Suppressor macrophage (primary cell): ENCODE measurements at places on chromosomes 7 and 10.

GRCh38 chr7:137873979-137874777 lies 27.4 kb upstream of the DGKI start:
- DNase-seq: peak; percentile 22

- peak; percentile 17 for DNase-seq
These were observed 202.1 kb downstream of the PRPF18 start for GRCh38 chr10:13788711-13789447.

GRCh38 chr10:5583525-5584175 lies 58.9 kb downstream of the CALML3 start:
- DNase-seq: no peak

GRCh38 chr10:132141526-132142395 lies 45.0 kb upstream of the DPYSL4 start:
- DNase-seq: no peak

DNA sequence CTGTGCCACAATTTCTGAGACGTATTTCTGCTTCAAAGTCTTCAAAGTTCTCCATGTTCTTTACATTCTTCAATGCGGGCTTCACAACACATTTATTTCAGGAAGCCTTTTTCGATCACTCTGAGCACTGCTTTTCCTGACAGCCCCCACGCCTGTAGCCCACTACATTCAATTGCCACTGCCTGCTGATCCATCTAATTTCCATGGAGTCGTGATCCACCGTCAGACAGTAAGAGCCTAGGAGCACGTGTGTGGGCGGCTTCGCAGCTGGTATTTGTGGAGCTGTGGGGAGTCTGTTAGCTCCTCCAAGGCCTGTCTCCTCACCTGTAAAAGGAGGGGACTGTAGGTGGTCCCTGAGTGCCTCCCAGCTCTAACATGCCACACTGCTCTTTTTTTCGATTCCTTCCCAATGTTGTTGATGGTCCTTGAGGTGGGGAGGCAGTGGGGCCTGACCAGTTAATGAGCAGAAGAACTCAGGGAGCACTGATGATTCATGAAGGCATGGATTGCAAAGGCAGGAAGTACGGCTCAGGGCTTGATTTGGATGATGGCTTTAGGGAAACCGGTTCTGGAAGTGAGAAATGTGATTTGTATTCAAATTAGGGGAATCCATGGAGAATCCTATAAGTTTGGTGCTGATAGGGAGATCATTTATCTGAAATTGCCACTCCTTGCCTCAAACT lies 401.1 kb upstream of the PODXL start:
- no peak for DNase-seq

DNA sequence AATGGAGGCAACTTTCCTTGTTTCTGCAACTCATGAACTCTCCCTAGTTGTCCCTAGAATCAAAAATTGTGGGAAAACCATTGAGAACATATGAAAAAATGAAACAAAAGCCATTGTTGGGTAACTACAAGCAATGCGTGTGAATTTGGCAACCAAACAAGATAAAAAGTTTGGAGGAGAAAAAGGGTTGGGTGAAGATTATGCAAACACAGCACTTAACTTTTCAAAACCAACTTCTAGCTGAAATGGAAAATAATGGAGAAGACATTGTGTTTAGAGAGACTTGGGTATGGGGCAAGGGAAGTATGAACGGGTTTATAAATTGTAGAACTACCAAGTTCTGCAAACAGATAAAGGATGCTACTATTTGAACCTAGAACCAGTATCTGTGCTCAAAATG lies 89.0 kb upstream of the SVIL start:
- no peak for DNase-seq

GRCh38 chr7:118878336-118878735 lies 653.8 kb downstream of the ANKRD7 start:
- DNase-seq: no peak

DNA sequence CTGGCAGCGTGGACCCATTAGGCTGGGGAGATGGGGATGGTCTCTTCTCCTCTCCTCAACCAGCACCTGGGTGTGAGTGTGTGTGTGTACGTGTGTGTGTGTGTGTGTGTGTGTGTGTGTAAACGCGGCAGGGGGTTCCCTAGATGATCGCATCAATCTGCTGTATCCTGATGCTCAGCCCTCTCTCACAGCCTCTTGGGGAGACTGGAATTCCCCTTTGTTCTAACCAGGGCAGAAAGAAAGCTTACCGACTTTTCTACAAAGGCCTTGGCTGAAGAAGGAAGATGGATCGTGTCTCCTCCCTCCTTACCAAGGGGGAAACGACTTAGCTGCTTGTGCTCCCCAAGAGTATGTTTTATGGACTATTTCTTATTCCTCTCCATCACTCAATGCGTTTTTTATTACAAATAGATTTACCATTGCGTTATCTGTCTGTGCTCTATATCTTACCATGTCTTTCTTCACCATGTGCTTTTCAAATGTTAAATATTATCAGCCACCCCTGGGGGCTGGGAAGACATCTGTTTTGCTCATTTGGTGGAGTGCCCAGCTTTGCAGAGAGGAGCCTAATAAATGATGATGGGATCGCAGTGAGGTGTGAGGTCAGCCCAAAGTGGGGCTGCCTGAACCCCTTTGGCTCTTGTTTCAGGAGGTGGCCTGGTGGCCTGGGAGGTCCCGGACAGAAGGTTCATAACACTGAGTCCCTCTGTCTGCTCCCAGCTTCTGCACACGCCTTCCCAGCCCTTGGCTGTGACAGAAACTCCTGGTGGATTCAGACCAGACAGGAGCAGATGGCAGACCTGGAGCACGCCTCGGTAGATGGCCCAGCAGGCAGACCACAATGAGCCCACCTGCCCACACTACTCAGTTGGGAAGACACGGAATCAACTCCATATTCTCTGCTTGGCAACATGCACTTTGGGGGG lies 262.0 kb downstream of the PRPF18 start:
- no peak for DNase-seq

GRCh38 chr10:61882621-61883370 lies 18.7 kb upstream of the ARID5B start:
- no peak for DNase-seq

DNA sequence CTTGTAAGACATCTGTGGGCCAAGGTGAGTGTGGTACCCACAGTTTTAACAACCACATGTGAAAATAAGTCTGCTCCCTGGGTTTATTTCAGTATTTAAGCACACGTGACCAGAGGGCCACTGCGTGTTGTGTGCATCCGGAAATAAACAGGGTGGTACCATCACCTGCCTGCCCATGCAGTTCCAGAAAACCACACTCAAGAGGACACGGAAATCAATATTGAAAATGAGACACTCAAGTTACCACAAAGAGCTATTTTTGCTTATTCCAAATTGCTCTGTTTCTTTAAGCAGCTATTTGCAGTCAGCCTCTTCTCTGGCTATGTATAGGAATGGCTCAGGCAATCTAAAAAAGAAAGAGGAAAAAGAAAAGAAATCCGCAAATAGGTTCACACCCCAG lies 71.8 kb upstream of the LOXL4 start:
- DNase-seq: no peak

DNA sequence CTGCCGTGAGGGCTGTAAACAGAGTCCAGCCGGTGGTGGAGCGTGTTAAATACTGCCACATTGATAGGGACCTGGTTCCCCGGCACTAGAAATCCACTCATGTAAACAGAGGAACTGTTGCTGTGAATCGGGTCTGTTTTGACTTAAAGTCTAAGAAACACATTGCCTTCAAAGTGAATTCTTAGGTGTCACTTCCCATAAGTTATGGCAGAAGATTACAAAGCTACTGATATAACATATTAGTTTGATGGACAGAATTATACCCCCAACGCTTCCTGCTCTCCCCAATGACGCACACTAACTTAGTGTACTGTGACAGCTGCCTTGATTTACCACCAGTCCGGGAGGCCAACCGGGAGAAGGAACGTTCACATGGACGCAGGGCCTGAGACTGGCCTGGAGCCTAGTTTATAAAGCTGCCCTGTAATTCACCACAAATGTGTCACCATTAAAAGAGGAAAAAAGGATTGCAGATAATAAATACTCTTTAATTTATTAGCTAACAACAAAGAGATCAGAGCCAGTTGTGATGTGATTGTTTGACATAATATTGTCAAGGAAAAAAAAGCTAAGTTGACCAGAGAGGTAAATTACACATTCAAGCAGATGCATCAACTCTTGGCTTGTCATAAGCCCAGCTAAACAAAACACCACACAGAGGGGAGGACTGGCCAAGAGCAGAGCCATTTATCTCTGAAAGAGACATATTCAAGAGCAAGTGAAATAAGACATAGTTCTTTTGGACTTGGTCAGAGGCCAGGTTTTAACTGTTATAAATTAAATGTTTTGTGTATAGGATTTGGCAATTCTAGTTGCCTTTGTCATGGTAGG lies 820.6 kb downstream of the LRMDA start:
- DNase-seq: no peak

DNA sequence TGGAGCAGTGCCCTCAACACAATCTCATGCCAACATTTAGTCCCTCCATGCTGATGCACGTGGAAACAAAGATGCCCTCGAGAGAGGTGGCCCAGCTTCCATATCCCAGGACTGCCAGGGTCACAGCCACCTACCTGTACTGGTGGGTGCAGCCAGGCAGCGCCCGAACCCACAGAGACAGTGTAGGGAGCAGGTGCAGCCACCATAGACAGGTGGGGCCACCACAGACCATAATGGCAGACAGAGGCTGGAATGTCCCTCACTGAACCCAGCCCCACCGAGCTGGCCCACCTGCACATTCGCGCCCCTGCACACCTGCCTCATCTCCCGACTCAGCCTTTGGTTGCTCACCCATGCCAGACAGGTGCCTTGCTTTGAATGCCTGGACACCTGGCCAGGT lies 18.3 kb upstream of the CPXM2 start:
- DNase-seq: no peak

DNA sequence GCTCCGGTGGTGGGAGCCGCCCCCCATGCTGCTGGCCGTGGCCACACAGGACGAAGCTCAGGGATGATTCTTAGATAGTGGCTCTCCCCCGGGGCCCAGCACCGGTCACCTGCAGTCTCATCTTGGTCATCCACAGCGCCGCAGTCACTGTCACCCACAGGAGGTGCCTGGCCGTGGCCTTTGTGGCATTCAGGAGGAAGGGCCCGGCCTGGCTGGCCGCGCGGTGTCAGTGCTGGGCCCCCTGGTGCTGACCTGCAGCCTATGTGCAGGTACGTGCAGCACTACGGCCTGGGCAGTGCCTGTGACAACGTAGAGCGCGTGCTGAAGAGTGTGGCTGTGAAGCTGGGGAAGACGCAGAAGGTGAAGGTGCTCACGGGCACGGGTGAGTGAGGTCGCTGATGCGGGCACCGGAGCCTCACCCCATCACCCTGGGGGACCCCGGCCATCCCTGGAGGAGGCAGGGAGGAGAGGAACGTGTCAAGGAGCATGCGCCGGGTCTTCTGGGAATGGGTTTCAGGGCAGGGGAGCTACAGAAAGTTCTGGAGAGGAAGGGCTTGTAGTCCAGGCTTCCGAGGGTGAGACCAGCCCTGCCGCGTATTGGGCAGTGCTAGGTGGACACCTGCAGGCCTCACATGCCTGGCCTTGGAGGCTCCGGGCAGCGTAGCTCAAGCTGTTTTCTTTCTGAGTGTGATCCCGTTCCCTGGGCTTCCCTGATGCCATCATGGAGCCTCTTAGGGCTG lies 5.0 kb downstream of the SPRN start:
- DNase-seq: no peak

GRCh38 chr10:99700649-99701048 lies 31.3 kb downstream of the COX15 start:
- DNase-seq: no peak

DNA sequence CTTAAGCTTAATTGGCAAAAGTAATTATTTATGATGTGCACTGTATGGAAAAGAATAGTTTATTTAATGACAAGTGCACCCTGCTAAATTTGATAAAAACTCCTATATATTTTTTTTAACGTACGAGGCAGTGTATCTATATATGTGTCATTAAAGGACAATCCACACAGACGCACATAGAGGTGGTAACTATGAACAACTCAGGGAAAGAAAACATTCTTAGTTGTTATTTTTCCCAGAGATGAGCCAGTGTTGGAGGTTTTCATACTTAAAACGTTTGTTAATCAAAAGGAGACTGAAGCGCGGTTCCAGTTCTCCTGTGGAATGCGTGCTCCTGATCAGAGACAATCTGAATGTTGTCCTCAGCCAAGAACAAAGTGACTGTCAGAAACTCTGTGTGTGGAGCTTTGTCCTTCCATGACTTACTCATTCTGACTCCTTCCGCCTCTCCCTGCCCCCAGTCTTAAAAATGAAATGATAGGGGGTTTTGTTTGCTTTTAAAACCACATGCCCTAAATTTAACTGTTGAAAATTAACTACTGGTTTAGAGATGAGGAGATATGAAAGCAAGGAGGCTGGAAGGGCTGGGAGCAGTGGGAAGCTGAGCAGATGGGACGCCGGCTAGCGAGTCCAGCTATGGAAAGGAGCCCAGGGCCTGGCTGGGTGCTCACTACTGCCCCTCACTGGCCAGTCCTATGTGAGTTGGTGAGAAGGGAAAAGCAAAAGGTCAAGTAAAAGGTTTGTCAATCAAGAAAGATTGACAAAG lies 99.6 kb downstream of the SVIL start:
- no peak for DNase-seq

DNA sequence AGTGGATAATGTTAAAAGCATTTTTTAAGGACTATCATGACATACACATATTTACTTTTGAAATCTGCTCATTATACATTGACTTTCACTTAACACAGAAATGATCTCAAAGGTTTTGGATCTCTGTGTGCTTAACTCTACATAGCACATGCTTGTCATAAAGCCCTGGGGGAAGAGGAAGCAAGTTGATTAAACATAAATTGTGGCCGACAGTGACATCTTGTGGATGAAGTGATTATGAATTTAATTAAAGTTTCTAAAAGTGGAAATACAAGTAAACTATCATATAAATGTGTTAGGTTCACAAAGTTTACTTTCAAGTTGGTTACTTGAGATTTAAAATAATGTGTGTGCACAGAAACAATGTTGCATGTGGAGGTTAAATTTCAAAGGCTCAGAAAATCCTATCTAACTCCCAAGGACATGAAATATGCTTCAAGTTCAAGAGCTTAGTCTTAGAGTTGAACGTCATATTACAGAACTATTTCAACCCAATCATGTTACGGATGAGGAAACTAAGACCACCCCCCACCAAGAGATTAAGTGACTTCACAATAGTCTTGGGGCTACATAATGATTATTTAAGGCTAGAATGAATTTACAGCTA lies 1247.8 kb downstream of the GATA3 start:
- peak; percentile 79 for DNase-seq

DNA sequence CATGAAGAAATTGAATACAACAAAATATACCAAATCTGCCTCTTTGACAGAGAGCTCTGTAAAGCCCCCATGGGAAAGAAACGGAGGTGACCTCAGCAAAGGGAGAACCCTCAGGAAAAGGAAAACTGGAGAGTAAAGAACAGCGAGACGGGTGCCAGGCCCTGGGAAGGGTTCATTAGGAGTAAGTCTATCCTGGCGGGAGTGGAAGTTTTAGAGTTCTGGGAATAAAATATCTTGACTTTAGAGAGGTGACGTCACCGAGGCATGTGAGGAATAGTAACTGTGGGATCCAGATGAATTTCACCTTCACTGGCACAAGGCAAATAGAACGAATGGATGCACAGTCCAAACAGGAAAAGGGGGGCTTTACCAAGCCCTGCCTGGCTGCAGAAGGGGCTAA lies 362.8 kb upstream of the IGFBP3 start:
- DNase-seq: no peak

- no peak for DNase-seq
These were observed 202.7 kb downstream of the POM121L12 start for GRCh38 chr7:53238021-53238605.
